Stimulated activated CD8-positive, alpha-beta memory T cell treated with anti-CD3 and anti-CD28 coated beads, Interleukin-15, amount 100 ng/mL, for 4 hours (primary cell): ENCODE measurements at places on chromosomes 1 and 21.
A peak's percentile ranks its signal among the peaks of the same experiment; 100 is the strongest.

GRCh38 chr1:40039245-40039756, 1.2 kb upstream of the CAP1 start:
- peak; percentile 17 for DNase-seq

DNA sequence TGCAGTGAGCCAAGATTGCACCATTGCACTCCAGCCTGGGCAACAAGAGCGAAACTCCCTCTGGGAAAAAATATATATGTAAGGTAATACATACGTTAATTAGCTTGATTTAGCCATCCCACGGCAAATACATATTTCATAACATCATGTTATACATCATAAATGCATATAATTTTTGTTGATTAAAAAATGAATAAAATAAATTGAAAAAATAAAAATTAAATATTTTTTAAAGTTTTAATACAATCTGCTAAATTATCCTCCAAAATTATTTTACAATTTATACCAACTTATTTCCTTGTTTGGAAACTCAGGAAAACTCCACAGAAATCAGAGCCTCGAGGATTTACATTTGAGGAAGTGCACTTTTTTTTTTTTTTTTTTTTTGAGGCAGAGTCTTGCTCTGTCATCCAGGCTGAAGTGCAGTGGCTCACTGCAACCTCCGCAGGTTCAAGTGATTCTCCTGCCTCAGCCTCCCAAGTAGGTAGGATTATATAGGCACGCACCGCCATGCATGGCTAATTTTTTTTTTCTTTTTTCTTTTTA, 12.6 kb upstream of the IPO9 start:
- DNase-seq = no peak

DNA sequence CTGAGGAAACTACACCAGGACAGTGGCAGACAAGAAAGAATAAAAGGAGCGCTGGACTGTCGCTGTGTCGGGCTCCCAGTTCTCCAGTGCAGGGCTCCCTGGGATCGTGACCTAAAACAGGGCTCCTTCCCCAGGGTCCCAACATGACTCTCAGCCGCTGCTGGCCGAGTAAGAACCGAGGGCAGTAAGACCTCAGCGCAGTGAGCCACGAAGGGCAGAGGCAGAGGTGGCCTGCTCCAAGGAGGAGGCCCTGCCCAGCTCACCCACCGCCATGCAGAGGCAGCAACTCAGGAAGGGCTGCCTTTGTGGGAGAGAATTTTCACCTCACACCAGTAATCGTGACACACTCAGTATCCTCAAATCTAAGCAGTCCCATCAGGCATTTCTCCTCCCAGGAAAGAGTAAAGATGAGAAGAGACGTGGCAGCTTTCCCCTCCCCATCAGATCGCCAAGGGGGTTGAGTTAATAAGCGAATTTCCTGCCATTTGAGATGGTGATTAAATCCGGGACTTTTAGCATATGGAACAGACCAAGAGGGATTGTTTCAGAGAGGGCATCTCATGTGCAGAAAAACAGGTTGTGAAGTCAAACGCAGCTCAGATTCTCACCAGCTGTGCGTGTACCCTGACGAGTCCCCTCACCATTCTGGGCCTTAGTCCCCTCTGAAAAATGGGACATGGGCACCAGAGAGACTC, 19.8 kb upstream of the ARTN start:
- no peak for DNase-seq

- no peak for DNase-seq
These were observed 75.5 kb downstream of the ADAMTS1 start for GRCh38 chr21:26769613-26770188.

- no peak for DNase-seq
These were observed 6.2 kb downstream of the TMEM35B start for GRCh38 chr1:34978921-34979320.

GRCh38 chr1:28127617-28128257, 39.3 kb upstream of the EYA3 start:
- DNase-seq = no peak

GRCh38 chr21:44658913-44659595, 1.3 kb downstream of the KRTAP12-3 start:
- DNase-seq = no peak

DNA sequence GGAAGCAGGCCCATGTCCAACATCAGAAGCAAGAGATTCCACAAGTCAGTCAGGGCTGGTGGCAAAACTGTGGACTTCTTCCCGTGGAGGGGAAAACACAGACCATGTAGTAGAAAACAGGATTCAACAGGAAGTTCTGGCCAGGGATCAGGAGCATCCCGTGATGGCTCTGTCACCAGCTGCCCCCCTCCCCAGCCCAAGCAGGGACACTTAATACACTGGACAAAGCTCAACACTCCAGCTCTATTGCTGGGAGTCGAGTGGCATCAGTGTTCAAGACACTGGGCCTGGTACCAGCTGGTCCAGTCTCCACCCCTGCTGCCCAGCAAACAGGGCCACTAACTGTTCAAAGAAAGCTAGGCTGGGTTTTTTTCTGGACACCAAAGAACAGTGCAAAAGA, 3.7 kb downstream of the SLC45A3 start:
- no peak for DNase-seq

GRCh38 chr1:202599669-202600431, 110.4 kb downstream of the SYT2 start:
- no peak for DNase-seq

DNA sequence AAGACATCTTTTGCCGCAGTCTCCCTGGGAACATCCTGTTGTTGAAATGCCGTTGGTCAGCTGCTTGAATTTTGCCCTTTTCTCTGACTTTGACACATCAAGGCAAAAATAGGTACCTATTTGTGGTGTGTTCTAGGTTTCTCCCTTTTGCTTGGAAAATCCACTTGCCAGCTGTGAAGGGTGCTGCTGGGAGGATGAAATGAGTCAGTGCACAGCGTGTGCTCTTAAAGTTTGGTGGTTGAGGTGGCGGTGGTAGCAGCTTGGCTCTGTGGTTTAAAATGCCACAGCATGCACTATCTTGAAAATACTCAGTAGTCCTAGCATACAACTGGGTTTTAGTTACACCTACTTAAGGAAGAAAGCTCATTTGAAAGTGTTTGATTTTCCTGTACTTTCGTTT, 183.8 kb downstream of the DHRS3 start:
- peak; percentile 45 for DNase-seq

DNA sequence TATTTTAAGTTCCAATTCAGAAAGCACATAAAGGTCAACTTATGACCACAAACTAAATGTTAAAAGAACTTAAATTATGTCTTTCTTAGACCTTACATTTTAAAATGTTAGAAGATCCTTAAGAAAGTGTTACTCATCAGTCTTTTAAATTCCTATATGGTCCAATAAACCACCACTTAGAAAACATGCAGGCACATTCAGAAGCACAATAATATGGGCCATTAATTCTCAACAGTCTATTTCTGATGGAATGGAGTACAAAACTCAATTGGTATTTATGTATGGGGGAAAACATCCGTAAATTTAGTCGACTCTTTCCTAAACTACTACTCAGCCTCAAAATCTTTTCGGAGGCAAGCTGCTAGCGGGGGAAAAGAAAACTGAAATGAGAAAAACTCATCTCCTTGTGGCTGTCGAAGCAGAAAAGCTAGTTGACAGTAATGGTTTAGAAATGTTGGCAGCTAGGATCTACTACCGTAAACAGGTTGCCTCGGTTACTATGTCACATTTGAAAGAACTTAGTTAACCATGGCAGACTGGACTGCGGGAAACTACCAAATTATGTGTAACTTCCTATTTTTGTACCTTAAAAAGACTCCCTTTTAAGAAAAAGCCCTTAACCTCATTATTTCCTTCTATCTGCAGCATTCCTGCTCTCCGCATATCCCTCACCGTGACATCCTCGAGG, 1.0 kb downstream of the TRMT1L start:
- no peak for DNase-seq

DNA sequence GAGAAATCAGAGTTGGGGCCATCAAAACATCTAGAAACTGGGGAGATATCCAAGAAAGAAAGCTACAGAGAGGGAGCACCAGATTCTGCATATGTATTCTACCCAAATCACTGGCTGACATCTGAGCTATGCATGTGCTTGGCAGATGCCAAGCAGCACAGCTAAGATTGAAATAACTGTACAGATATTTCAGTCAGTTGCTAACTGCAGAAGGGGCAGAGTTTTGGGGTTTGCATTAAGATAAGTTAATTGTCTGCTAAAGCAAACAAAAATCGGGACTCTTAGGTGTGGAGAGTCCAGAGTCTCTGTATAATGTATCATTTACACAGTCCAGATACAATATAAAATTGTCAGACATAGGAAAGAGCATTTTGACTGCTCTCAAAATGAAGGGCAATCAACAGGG, 437.1 kb downstream of the PTBP2 start:
- no peak for DNase-seq

- DNase-seq = no peak
These were observed 1.1 kb upstream of the GNG12 start for GRCh38 chr1:67834246-67834877.

GRCh38 chr1:201535046-201535918, 3.6 kb upstream of the NAV1 start:
- DNase-seq = no peak
